ENCODE measurements at places on chromosomes 16 and 17.

GRCh38 chr17:18958611-18959010 is 6.6 kb downstream of the SLC5A10 start:
- no peak for DNase-seq

GRCh38 chr17:745406-745805 is 6.7 kb downstream of the GEMIN4 start:
- no peak for DNase-seq

DNA sequence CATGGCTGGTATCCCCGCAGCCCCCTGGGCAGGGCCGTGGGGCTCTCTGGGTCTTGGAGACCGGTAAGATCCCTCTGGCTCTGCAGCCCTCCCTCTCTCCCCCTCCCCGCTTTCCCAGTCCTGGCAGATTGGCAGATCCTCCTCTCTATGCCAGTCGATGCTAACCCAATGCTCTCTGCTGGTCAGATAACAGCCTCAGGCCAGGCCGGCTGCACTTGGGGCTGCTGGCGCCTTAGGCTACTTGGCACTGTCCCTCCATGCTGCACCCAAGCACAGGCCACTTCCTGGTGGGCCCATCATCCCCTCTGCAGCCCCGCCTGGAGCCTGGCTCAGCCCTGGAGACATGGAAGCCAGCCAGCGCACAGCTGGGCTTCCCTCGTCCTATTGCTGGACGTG is 81.7 kb downstream of the RTN4RL1 start:
- no peak for DNase-seq

DNA sequence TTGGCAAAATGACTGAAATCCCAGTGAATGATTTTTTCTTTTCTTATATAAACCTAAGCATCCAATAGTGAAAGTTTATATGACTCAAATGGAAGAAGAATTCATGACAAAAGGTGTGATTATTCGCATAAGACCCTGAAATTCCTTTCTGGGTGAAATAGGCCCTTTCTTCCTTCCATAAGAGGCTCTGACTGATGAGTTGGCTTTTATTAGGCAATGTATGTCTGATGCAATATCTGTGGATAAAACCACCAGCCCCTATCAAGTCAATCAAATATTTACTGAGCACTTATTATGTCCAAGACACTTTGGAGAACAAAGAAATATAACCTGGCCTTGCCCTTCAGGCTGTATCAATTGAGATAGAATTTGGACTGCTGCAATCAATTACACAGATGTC is 316.6 kb downstream of the CDH13 start:
- DNase-seq = no peak

GRCh38 chr17:82387705-82388106 is 16.1 kb downstream of the UTS2R start:
- DNase-seq = no peak

DNA sequence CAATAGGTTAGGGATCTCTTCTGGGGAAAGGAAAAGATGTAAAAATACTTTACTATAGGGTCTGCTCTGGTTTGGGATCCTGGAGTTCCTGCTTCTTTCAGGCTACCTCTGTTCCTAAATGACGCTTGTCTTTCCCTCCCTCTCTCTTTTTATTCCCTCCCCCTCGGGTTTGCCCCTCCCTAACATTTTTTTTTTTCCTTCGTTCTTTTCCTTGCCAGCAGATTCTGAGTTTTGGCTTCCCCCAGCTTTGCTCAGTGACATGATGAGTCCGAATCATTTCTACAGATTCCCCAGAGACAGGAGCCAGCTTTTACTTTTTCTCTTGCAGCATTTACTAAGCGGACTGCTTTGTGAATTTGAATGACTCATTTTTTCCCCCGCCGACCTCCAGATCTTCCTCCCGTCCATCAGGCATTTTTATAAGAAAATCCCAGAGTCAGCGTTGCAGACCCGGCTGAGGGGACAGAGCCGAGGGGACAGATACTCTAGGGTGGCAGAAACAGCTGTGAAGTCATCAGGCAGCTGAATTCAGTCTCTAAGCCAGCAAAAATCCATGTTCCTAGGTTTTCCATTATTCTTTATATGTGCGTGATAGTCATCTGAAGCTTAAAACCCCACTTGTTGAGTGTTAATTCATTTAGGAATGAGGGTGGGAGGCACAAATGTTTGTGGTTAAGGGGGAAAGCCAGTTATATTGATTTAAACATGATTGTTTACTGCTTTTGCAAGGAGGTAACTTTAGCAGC is at the start of gene TMEM100:
Gene TMEM100 (minus strand): TSS at position 123 of the 746 bp plus-strand sequence. CDS start 1,794 bp downstream, outside the sequence.
- DNase-seq = no peak

DNA sequence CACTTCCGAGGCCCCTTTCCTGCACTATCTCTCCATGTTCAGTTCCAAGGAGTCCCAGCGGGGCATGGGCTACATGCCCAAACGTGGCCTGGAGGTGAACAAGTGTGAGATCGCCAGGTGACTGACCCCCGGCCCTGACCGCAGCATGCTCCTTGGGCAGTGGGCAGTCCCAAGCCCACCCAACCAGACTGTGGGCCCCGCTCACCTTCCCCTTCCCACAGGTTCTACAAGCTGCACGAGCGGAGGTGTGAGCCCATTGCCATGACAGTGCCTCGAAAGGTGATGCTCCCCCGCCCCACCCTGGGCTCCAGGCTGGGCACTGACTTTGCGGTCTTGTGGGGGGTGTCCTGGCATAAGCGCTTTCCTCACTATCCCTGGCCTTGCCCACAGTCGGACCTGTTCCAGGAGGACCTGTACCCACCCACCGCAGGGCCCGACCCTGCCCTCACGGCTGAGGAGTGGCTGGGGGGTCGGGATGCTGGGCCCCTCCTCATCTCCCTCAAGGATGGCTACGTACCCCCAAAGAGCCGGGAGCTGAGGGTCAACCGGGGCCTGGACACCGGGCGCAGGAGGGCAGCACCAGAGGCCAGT is 4.7 kb downstream of the CORO1A start:
- DNase-seq = no peak

GRCh38 chr17:62745806-62746205 is 62.3 kb downstream of the MARCHF10 start:
- no peak for DNase-seq

DNA sequence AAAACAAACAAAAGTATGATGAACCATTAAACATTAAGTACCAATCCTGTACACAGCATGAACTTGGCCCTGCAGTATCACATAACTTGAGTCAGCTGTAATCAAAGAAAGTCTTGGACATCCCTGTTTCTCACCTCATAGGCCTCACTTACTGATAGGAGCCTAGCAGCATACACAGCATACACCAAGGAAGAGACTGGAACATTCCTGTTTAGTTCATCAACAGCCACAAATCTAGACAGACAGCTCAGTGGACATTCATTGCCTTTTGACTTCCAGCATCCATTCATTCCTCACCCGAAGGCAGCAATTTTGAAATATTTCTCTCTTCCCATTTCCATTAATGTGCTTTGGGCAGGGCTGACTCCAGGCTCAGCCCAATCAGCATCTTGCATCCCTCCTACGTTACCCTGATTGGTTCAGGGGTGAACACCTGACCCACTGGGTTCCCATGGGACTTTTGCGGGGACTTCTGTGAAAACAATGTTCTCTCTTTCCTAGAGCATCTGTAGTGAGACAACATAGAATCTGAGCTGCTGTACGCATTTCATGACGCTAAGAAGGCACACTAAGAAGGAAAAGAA is 336.7 kb upstream of the ZFHX3 start:
- DNase-seq = no peak

DNA sequence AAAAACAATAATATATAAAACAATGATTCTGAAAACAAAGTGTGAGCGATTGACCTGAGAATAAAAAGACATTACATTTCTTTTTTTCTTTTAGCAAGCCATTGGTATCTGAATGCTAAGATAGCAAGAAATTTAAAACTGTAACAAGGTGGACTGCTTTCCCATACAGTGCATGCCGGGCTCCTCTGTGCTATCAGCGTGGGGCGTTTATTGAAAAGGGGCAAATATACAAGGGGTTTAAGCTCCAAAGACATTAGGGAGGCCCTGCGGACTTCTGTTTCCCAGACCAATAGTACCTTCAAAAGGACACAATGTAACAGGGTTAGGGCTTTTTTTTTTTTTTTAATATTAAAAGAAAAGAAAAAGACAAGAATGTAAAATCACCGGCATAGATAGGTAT is 261.3 kb downstream of the ZFHX3 start:
- no peak for DNase-seq

DNA sequence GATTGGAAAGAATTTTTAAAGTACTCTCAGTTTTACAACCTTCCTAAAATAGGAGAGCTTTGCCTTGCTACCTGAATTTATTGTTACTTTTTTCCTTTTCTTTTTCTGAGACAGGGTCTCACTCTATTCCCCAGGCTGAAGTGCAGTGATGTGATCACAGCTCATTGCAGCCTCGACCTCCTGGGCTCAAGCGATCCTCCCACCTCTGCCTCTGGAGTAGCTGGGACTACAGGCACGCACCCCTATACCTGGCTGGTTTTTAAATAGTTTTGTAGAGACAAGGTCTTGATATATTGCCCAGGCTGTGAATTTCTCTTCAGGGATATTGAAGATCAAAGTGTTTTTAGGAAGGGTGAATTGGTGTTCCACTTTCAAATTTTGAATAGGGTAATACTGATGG is 3.8 kb downstream of the MPV17L start:
- no peak for DNase-seq

DNA sequence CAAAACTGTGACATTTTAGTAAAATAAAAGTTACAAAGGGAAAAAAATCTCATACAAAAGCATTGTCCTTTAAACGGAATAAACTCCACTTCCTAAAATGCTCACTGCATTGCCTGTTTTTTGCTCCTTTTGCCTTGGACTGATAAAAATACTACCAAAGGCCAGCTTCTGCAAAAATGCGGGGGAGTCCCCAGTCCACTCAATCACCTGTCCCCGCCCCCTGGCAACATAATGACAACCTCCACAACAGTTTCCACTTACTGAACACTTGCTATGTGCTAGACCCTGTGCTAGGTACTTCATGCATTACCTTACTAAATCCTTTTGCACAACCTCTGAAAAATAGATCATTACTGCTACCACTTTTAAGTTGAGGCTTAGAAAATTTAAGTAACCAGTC is 172.7 kb upstream of the CCL2 start:
- no peak for DNase-seq

GRCh38 chr16:17628983-17629382 is 158.2 kb upstream of the XYLT1 start:
- no peak for DNase-seq

GRCh38 chr16:49213594-49213993 is 68.0 kb downstream of the CBLN1 start:
- no peak for DNase-seq

DNA sequence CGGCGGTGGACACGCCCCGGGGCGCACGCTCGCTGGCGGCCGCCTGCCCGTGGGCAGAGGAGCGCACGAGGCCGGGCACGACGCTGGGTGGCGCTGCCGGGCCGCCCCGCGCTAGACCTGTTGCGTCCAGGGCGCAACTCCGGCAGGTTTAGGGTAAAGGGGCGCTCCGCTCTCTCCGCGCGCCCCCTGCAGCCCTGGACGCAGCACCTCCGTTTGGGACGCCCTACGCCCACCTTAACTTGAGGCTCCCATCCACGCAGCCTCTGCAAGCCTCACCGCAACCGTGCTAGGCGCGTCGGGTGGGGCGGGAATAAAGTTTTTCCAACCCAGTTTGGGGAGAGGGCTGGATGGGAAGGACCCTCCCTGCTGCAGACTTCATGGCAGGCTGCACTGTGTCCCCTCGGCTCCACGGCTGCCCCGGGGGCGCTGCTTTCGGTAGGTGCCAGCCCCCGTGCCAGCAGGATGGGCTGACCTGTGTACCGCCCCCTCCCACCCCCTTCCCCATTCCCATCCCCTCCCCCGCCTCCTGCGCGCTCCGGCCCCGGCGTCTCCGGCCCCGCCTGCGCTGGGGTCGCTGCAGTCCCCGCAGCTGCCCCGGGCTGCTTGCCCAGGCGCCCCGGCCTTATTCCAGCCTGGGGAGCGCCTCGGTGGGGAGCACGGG is at the start of gene SYT17:
Gene SYT17 (plus strand): TSS at position 531 of the 661 bp plus-strand sequence. CDS start 407 bp downstream, outside the sequence.
- peak; percentile 81 for DNase-seq

DNA sequence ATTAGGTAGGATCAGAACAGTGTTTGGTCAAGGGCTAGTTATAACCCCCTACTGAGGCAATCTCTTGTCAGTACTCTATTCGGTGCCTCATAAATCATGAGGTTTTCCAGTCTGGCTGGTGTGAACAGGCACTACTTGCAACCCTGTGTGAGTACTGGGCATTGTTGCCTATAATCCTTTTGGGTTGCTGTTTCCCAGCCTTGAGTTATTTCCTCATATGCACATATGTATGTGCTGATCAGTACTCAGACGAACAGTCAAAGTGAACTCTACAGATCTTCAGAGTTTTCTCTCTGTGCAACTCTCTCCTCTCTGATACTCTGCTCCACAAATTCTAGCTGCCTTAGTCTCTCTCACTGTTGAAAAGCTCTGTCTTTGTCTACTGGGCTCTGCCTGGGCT is 164.3 kb downstream of the CDK5R1 start:
- no peak for DNase-seq

GRCh38 chr17:2040942-2041560 is 771 bp upstream of the OVCA2 start:
- DNase-seq = no peak

DNA sequence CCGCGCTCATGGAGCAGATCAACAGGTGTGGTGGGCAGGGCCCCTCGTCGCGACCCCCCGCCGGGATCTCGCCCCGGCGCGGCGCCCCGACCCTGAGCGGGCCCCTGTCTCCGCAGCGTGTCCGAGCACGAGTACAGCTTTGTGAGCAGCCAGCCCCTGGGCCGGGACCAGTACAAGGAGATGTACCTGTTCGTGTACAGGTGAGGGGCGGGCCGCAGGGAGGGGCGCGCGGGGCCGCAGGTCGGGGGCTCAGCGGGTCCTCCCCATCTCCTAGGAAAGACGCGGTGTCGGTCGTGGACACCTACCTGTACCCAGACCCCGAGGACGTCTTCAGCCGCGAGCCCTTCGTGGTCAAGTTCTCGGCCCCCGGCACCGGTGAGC is 848 bp downstream of the DNASE1L2 start:
- DNase-seq = no peak

- DNase-seq = no peak
Observed at GRCh38 chr16:68387301-68387700, 61.0 kb downstream of the SMPD3 start.

GRCh38 chr17:838486-838885 is 56.3 kb downstream of the MRM3 start:
- DNase-seq = no peak

DNA sequence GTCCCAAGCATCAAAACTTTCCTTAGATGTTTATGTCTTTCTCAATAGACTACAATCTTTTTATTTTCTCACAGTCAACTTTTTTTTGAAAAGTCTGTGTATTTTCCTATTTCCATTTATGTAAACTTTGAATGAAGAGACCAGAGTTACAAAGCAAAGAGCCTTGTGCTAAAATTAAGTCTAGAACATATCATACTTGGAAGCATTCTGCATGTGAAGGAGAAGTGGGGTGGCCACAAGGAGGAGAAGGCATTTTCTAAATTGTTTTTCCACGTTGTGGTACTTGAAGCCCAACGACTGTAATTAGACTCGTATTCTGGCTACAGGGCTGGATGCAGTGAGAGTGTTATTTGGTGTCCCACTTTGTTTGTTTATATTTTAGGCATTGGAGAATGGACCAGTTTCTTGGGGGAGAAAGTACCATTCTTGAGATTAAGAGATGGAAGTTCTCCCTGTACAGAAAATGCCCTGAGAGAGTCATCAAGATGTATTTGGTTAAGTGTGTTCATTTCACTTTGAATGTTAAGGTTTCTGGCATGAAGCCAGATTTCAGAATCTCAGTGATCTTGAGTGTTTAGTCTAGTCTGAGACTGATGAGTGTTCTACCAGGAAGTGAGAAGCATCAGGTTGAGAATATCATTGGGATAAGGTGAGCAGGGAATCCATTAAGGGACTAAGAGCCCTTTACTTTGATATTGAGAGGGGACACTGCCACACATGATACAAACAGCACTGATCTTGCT is 71.6 kb downstream of the MAP2K6 start:
- no peak for DNase-seq

All from GM19239 (cell line).